NCI-H82 (cell line): ENCODE measurements at places on chromosomes 4 and X.

- peak; percentile 23 for DNase-seq
These were observed 56.6 kb downstream of the AASDH start for GRCh38 chr4:56330691-56331090.

DNA sequence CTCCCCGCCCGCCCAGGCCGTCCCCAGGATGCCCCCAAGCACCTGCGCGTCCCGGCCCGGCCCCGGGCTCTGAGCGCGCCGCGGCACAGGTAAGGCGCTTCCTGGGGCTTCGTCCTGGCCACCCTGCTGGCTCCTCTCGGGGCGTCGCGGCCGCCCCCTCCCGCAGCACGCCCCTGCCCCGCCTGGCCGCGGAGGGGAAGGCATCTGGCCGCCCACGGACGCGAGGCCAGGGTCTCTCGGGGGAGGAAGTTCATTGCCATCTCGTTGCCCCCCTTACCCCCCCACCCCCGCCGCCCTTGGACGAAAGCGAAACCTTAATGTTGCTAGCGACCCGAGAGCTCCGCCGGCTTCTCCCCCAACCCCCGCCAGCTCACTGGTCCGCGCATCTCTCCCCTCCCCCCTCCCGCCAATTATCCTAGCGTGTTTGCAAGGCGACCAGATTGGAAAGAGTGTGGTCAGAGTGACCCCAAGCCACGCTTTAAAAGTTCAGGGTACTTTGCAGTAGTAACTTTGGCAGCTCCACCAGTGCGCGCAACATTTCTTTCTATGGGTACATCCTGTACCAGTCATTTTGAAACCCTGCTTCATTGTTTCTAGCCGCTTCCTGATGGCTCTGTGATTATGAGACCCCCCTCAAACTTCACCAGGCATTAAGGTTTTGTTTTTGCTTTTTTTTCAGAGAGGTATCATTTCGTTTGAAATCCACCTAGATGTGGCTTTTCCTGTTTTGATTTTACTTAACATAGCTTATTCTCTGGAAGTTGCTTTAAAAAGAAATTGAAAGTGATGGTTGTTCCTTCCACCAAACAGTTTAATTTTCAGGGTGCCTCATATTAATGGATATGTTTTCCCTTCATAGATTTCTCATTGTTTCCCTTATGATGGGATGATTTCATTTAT is 626 bp downstream of the TBC1D1 start:
- DNase-seq = peak; percentile 29

DNA sequence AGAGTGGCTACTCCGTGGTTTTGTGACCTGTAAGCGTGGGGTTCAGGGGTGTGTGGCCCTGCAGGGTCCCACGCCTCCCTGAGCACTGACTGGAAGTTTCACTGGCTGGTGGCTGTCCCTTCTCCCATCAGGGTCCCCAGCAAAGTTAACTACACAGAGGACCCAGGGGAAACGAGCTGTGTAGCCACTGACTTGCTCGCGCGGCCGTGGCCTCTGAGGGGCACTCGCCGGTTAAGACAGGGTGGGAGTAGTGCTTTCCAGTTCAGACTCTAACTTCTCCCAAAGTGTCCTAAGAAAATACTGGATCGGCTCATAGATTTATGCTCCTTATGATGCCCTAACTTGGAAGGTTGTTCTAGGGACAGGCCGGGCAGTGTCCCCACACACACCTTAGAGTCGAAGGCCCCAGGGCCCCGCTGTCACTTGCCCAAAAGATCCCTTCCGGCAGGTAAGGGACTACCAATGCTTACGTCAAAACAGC is 28.2 kb downstream of the NELFA start:
- DNase-seq = no peak

- DNase-seq = no peak
These were observed 31.9 kb upstream of the UGT2B7 start for GRCh38 chr4:69064391-69064790.

DNA sequence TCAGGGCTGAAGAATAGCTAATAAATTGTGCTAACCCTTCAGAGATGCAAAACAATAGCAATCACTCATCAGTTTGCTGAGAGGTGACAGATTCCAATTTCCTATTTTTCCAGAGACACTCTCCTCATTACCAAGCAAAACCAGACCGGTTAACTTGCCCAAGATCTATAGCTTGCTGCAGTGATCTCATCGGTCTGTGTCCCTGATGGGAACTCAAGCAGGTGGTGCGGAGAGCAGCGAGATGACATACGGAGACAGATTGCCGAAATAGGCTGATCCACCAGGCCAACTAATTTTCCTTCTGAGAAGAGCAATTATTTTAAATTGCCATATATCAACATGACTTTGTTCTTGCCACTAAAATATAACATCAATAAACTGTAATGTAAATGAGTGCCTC is 10.5 kb upstream of the DCHS2 start:
- DNase-seq = peak; percentile 0

DNA sequence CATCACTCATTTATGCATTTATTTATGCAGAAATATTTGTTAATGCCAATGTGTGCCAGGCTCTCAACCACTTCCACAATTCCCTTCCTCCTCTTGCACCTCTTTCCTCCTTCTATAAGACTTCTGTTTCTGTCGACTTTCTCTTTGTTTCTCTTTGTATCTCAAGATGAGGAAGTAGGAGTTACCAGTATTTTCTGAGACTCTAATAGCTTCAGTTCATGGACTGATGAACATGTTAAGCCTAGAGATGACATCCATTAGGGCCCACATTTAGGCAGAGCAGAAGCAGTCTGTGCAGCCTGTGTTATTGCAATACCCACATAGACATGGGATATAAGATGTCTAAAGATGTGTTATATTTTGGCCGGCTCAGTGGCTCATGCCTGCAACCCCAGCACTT is 241.8 kb upstream of the SMIM31 start:
- no peak for DNase-seq

- peak; percentile 91 for DNase-seq
These were observed 47.7 kb downstream of the SPRY1 start for GRCh38 chr4:123444290-123444731.
